ENCODE measurements at places on chromosomes 2 and 18.

- no peak for DNase-seq
These were observed 6.2 kb downstream of the CPS1 start for GRCh38 chr2:210562502-210563080.

DNA sequence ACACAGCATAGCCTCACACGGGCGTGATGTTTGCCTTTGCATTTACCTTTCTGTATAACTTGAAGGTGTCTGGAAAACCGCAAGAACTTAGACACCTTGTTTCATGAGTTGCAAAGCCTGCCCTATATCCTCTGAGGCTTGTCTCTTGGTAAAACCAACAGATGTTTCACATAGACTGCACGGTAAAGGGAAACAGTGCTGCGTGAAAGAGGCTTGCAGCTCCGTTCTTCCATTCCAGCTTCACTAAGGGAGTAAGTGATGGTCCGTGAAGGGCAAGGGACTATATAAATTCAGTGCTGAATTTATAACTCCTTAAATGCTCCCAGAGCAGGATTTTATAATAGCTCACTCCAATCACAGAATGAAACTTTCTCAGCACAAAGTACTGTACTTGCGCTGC, 360.5 kb downstream of the SOX11 start:
- DNase-seq = no peak

DNA sequence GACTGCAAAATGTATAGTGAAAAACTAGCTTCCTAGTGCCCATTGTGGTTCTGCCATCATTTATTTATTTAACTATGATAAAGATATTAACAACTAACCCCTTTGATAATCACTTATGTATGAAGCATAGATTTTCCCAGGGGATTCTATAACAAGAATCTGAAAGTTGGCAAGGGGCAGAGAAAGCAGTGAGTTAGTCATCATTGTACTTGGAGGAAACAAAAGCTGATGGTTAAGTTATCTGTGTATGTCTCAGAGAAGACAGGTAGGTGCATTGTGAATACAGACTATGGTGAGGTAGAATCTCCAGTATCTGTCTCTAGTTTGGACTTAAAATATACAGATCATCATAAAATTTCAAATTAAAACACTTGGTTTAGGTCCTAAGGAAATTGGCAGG, 2159.1 kb upstream of the CELF4 start:
- DNase-seq = no peak

DNA sequence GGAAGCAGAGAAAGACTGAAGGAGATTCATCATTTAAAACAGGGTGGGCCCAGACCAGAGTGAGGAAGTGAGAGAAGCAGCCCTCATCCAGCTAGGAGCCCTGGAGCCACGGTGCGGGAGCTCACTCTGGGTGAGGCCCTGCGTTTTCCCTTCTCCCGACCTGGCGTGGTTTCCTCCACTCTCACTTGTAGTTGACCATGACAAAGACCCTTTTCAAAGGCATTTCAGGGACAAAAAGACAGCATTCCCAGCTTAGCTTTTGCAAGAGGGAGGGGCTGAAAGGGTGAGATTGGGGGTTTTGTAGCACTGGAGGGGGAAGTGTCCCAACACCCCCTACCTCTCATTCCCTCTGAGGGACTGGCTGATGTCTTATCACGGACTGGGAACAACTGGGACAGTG, 56.6 kb downstream of the TRPM8 start:
- no peak for DNase-seq

DNA sequence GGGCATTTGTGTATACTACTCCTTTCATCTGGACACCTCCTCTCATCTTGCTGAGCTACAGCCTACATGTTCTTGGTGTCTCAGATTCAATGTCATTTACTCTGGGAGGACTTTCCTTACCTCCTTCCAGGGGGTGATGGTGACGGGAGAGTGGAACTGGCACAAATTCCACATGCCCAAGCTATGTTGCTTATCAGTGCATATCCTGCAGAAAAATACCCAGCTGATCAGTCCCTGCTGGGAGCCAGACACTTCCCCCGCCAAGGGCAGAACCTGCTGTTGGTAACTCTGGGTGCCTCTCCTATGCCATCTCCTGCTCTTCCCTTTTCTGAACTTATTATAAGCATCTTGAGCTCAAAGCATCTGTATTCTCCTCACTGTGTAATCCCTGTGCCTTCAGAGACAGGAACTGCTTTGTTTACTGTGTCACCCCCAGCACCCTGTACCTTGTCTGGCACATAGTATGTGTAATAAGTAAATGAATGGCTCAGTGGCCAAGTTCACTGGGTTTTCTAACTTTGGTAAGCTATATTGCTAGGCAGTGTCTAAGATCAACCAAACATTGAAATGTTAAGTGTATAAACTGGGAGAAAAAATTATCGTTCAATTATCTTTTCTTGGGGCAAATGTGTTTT, 87.7 kb upstream of the LPIN2 start:
- DNase-seq = no peak

- no peak for DNase-seq
These were observed 62.9 kb downstream of the ZNF521 start for GRCh38 chr18:25289001-25289631.

DNA sequence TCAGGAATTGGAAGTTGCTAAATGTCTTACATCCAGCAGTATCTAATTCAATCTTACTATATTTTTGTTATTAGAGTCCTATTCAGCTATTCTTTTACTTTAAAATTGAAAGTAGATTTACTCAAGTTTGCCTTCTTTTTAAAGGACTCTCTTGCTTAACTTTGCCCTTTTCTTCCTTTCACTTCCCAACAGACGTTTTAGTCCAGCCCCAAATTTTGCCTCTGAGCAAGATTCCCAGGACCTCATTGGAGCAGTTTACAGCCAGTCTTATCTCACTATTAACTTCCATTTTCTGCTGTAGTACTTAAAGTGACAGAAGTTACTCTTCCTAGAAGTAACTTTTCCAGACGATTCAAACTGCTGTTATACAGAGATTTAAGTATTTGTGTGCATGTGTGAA, 1.7 kb upstream of the PRKD3 start:
- no peak for DNase-seq

GRCh38 chr18:55585065-55585919, 2.7 kb downstream of the TCF4 start:
- no peak for DNase-seq

DNA sequence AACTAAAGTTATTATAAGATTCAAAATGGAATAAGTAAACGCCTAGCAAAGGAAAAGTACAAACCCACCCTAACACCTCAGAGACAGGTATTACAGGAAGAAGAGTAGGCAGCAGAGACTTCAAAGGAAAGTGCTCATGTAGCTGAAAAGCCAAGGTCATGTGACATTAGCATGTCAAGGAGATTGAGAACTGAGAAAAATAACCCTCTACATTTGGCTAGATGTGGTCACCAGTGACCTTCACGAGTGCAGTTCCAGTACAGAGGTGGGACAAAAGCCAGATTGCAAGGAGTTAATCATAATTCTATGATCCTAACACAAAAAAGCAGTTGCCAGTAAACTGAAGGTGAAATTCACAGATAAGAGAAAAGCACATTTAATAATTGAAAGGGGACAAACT, 252.7 kb downstream of the ZEB2 start:
- DNase-seq = no peak

DNA sequence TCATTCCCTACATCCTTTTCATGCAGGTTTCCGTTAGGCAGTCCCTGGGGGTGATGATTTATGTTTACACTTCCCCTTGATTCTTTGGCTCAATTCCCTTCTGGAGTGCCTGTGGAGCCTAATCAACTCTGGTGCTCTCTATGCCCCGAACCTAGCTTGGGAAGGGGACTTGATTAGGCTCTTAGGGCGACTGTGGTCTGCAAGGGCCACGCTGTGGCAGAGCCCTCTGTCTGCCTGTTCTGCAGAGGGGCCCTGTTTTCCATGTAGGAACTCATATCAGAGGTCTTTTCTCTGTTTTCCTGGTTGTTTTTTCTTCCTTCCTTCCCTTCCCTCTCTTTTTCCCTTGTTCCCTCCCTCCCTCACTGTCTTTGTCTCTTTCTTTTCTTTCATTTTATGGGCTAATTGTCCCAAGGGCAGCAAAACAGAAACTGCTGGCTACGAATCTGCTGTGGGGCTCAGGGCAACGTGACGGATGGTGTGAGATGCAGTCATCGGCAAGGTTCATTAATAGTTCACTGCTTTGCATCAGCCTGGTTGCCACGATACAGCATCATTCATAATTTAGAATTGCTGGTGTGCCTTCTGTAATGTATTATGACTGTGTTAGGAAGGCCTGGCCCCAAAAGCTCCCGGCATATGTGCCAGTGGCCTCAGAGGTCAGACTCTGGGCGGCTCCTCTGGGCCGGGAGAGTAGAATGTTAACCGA, 134.5 kb downstream of the NAPG start:
- no peak for DNase-seq

DNA sequence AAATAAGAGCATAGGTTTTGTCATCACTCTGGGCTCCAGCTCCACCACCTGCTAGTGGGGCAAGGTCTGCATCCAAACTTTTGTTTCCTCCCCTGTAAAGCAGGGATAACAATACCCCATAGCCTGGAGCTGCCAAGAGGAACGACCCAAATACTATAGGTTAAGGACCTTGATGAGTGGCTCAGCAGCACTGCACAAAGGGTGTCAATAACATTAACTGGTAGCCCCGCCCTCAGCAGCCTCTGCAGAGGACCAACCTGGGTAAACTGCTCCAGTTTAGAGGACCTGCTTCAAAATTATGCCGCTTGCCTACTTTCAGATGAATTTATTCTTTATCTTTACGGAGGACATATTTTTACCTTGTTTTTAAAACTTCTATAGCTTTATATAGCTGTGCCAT, 65.8 kb upstream of the RIOK3 start:
- DNase-seq = no peak

- DNase-seq = no peak
These were observed 168.6 kb downstream of the ZNF407 start for GRCh38 chr18:74766251-74766650.

GRCh38 chr2:127410871-127411652, 7.2 kb upstream of the PROC start:
- DNase-seq = no peak

GRCh38 chr2:188024811-188025210, 266.9 kb upstream of the GULP1 start:
- DNase-seq = no peak

GRCh38 chr18:56161566-56162260, 476.7 kb downstream of the TXNL1 start:
- no peak for DNase-seq

DNA sequence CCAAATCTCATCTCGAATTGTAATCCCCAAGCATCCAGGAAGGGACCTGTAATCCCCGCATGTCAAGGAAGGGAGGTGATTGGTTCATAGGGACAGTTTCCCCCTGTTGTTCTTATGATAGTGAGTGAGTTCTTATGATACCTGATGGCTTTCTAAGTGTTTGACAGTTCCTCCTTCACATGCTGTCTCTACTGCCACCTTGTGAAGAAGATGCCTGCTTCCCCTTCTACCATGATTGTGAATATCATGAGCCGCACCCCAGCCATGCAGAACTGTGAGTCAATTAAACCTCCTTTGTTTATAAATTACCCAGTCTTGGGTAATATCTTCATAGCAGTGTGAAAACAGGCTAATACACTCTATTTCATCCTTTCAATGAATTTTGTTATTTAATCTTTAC, 446.7 kb downstream of the RNF144A start:
- no peak for DNase-seq

- DNase-seq = no peak
These were observed 275.6 kb upstream of the FANCL start for GRCh38 chr2:58516695-58517094.

DNA sequence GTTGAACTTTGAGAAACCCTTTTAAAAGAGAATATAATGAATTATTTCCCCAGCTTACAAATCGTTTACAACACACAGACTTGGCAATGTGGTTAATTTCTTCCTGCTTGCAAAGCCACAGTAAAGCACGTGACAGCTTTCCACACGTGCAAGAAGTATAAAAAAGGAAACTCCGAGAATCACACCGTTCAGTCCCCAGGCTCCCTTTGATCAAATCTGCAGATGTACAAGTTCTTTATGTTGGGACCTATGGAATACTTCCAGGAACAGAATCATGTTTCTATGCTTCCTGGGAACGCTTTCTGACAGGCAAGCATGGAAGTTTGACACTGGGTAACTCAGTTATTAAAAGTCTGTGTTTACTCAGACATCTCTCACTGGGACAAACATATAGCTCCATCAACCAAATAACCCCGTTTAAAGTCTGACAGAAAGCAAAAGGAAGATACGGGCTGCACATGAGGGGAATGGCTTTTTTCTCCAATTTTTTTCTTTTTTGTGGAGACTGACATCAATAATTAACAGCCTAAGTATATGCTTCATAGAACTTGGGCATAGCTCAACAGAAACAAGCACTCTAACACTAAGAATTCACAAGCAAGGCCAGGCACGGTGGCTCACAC, 134.8 kb downstream of the EIPR1 start:
- DNase-seq = peak; percentile 5

DNA sequence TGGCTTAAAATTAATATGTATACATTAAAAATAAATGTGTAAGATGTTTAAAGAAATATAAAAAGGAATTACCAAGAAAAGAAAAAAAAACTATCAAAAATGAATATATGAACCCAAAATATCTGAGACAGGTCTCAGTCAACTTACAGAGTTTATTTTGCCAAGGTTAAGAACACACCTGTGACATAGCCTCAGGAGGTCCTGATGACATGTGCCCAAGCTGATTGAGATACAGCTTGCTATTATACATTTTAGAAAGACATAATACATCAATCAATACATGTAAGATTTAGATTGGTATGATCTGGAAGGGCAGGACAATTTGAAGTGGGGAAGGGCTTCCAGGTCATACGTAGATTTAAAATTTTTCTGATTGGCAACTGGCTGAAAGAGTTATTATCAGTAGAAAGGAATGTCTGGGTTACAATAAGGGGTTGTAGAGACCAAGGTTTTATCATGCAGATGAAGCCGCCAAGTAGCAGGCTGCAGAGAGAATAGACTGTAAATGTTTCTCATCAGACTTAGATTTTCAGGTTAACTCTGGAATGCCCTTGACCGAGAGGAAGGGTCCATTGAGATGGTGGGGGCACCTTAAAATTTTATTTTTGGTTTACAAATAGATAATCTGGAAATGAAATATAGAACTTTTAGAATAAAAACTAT, 74.7 kb downstream of the EXOC6B start:
- no peak for DNase-seq

Data from activated CD8-positive, alpha-beta memory T cell treated with anti-CD3 and anti-CD28 coated beads for 1 hour (primary cell).